ENCODE measurements at places on chromosomes 3 and 15.

DNA sequence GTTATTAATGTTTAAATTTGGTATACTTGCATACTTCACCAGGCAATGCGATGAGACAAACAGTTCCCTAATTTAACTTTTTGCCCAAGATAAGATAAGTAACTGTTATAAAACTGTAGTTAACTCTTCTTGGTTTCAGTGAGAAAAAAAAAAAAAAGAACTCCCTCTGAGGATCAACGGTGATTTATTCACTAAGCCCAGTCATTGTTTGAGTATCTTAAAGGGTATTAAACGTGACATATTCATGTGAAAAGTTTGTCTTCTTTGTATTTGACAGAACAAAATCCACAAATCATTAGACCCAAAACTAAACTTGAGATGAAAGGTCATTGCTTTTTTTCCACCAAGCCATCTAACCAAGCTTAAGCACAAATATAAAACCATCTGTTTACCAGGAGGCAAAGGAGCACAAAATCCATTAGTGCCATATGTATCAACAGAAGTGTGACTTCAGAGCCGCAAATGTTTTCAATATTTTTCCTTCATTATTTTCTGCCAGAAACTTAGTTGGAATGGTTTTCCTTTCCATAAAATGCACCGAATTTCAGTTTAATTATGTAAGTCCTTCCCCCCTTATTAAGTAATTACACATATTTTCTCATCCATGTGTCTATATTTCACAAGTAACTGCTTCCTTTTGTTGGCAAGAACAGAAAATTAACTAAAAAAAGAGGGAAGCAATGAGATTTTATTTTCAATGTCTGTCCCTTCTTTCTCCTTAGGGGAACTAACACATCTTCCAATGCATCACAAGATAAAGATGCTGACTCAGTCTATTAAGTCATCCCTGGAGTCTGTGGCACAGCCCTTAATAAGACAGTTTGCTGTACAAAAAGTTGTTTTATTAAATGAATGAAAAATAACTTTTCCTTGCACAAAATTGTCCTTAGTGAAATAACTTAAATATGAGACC lies 92.2 kb upstream of the RAP2B start:
- no peak for DNase-seq

DNA sequence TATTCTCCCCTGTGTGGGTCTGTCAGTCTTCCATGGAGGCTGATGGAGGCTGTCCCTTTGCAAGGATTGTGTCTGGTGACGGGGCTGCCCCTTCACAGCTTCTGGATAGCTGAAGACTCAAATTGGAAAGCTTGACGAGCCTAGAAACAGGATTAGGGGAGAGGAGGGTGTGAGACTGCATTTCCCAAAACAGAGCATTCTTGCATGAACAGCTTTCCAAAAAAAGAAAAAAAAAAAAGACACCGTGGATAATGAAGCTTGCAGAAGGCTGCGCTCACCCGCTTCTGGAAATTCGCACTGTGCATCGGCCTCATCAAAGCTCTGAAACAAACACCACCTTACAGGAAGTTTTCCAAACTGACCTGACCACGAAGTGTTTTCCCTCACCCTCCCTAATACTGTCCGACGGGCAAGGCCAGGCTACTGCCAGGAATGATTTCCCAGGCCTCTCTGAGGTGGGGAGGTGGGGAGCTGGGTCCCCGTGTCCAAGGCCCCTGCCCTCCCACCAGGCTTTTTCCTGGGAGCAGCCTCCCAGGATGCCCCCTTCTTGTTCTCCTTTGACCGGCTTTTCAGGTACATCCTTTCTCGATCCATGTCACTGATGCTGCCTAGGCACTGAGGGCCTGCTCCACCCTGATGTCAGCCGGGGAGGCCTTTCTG lies 24.9 kb upstream of the MUC4 start:
- DNase-seq, result no peak

DNA sequence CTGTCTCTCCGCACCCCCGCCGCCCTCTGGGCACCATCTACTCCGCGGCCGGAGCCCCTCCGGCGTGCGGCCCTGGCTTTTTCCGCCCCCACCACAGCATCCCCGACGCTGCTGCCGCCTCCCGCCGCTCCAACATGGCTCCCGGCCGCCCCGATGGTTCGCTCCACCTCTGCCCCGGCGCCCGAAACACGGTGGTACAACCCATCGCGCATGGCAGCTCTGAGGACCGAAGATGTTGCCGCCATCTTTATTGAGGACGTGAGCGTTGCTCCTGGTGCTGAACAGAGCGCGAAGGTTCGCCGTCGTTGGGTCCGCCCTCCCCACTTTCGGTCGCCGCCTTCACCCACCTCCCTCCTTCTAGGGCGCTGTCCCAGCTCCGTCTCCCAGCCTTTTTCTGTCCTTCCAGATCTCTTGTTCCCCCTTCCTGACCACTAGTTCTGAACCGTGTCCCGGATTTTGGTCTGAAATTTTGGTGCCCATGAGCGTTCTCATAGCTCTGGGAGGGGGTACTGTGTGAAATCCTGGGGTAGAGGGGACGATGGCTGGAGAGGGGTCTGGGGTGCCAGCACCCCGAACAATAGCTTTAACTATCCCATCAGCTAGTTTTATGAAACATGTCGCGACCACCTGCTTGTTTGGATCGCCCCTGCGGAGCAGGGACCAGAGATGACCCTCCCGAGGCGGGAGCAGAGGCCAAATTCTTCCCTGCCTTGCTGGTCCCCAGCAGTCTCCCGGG lies at the start of gene CELSR3:
Gene CELSR3 (minus strand): TSS at position 134 of the 736 bp plus-strand sequence. CDS start 252 bp downstream, outside the sequence.
- DNase-seq, result peak; percentile 29

GRCh38 chr3:127100459-127101410 lies 92.2 kb upstream of the PRR23E start:
- no peak for DNase-seq

DNA sequence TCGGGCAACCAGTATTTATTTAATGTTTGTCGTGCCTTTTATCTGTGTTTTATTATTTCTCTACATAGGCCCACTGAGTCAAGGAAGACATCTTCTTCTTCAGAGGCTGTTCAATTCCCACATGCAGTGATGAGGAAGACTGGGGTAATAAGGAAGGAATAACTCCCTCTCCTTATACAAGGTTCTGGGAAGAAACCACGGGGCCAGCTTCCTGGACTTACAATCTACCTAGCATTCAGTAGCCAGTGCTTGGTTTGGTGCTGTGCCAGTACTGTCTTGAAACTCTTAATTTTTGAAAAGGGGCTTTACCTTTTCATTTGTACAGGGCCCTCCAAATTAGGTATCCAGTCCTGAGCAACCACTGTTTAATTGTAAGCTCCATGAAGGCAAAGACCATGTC lies 51.2 kb downstream of the SRGAP3 start:
- DNase-seq, result no peak

- DNase-seq, result no peak
Observed at GRCh38 chr3:13567684-13568514, 19.0 kb downstream of the FBLN2 start.

DNA sequence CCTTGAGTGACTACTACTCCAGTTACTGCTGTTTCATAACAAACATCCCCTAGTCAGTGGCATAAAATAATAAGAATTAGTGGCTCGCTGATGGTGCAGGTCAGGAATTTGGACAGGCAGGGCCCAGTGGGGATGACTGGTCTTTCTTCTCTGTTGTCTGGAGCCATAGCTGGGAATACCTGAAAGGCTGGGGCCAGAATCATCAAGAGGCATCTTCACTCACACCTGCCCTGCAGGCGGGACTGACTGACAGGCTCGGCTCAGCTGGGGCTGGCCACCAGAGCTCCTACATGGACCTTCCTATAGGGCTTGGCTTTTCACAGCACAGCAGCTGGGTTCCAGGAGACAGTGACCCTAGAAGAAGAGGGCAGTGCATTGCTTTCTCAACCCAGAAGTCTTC lies 148.8 kb upstream of the ATP10A start:
- no peak for DNase-seq

DNA sequence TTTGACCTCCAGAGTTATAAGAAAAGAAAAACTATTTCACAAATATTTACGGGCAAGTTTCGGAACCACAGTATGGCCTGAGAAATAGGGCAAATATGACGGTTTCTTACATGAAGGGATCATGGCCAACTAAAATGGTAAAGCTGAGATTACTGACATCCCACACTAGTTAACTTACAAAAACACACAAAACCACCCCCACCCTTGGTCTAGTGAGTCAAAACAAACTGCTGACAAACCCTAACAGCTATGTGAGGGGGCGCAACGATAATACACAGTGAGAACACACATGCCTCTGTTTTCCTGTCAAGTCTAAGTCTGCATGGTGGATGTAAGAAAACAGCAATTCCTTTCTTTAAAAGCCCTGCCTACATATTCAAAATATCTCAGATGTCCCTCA lies 32.3 kb downstream of the CBLB start:
- no peak for DNase-seq

DNA sequence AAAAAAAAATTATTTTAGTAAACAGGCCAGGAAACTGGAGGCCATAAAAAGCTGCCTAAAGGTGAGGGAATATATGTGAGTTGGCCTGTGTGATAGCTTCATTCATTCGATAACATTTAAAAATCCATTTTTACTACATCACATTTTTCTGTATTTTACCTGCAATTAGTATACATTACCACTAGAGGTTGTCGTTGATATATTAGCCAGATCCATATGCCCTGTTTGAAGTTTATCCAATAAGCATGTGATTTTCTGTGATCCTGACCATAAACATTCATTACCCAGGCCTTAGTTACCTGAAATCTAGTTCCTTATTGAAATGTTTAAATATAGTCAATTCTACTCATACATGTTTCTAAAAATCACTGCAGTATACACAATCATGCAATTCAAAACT lies 71.4 kb downstream of the ARNT2 start:
- no peak for DNase-seq

DNA sequence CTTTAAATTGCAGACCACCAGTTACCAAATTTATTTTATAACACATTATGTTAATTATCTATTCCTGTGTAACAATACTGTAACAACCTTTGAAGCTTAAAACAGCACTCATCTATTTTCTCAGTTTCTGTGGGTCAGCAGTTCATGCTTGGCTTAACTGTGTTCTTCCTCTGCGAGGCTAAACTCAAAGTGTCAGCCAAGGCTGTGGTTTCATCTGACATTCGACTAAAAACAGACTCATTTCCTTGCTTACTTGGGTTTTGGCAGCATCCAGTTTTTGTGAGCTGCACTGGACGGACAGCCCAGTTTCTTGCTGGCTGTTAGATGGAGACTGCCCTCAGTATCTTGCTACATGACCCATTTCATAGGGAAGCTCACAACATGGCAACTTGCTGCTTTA lies 247.3 kb upstream of the KCNH8 start:
- DNase-seq, result no peak

Data from NCI-H1048 (cell line).